ENCODE measurements at places on chromosomes 1 and 21. TPM values are rescaled to one million over a fixed set of nuclear protein-coding genes. Genes with fewer than 3 reads are reported as not detected.

DNA sequence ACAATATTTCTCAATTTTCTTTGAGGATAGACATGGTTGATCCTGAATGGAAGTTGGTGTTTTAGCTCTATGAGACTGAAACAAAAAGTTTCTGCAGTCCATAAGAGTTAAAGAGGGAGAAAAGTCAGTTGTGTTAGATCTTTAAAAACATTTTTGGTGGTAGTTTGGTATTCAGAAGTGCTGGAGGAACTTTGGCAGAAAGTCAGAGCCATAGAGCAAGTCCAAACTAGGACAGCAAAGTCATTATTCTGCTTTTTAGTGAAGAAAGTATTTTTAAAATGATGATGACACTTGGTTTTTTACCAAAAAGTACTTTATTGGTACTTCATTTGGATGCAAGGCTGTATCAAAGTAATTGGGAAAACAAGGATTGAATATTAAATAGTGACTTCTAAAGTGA is 41.8 kb downstream of the FNBP1L start:
- DNase-seq: no peak

- DNase-seq: no peak
Observed at GRCh38 chr1:115529216-115529897, 112.4 kb upstream of the VANGL1 start.

GRCh38 chr1:166470441-166470840 is 303.6 kb upstream of the FAM78B start:
- DNase-seq: no peak

DNA sequence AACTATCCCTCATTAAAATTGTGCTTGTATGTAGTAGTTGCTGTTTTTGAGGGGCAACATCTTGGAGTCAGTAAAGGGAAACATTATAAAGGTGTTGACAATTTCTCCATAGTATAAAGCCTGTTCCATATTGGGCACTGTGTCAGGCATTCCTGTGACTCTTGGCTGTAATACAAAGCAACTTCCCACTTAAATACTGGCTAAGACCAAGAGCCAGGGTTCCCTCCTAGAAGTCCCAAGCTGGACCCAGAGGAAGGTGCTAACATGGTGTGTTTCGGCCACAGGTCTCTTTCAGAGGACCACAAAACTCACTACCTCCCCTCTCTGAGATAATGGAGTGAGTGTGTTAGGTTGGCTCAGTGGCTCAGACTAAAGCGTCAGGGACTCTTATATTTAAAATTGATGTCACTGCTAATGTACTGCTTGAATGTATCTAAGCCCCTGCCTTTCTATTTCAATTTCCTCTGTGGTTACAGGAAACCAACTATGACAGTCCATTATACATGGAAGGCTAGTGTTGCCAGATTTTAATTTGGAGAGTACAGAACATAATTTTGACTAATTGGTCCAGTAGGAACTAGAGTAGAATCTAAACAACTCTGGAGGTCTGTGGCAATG is 74.7 kb upstream of the RGL1 start:
- no peak for DNase-seq

RRP1B gene
- 14.3 TPM for total RNA-seq

All from sigmoid colon (tissue), 7 donors.